ENCODE measurements at places on chromosomes 4 and X.
A peak's percentile ranks its signal among the peaks of the same experiment; 100 is the strongest.

- DNase-seq = no peak
These were observed 693.7 kb downstream of the PCDH18 start for GRCh38 chr4:136838607-136839006.

GRCh38 chrX:91331476-91331875 is 103.2 kb upstream of the PABPC5 start:
- DNase-seq = peak; percentile 89

- DNase-seq = no peak
These were observed 47.5 kb upstream of the PDLIM3 start for GRCh38 chr4:185582651-185583400.

GRCh38 chr4:108774809-108775530 is 12.1 kb upstream of the ETNPPL start:
- peak; percentile 89 for DNase-seq

GRCh38 chr4:67549123-67549522 is 3.8 kb upstream of the CENPC start:
- peak; percentile 21 for DNase-seq

DNA sequence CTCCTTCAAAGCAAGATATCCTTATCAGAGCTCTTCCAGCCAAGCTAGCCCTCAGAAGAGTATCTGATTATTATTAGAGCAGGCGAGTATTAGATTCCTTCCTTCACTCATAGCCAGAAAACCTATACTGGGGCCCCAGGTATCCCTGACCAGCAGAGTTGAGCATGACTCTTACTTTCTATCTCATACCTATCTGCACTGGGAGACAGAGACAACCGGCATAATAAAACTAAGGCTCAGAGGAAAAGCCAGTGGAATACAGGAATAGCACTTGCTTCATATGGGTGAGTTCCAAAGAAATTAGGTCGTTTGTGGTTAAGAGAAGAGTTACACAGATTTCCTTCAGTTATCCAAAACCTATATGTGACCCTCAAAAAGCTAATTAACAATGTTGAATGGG is 41.8 kb upstream of the COX7B2 start:
- no peak for DNase-seq

GRCh38 chr4:31539284-31540069 is 819.3 kb downstream of the PCDH7 start:
- DNase-seq = peak; percentile 17

DNA sequence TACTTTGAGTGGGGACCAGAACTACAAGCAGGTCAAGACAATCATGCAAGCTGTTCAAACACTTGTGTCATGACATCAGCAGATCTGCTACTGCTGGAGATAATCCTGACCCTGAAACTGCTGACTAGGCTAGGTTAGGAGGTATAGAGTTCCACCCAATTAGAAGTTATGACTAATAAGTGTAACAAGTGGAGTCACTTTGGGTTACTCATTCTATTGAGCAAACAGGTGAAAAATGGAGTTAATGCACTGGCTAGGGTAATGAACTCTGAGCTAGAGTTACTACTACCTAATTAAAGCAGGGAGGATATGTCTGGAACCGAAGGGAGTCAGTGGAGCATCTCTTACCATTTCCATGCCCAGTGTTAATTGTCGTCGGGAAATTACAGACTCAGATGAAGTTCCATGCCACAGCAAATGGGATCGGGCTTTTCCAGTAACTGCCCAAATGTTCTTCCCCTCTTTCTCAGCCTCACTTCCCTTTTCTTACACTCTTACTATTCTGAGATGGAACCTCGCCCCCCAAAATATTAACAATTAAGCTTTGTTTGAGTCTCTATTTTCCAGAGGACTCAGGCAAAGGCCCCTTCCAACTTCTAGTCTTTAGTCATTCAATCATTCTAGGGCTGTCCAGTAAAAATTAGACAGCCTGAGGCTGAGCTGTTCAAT is 19.8 kb upstream of the MANBA start:
- no peak for DNase-seq

- no peak for DNase-seq
These were observed 1.3 kb downstream of the SLC6A8 start for GRCh38 chrX:153688911-153689590.

DNA sequence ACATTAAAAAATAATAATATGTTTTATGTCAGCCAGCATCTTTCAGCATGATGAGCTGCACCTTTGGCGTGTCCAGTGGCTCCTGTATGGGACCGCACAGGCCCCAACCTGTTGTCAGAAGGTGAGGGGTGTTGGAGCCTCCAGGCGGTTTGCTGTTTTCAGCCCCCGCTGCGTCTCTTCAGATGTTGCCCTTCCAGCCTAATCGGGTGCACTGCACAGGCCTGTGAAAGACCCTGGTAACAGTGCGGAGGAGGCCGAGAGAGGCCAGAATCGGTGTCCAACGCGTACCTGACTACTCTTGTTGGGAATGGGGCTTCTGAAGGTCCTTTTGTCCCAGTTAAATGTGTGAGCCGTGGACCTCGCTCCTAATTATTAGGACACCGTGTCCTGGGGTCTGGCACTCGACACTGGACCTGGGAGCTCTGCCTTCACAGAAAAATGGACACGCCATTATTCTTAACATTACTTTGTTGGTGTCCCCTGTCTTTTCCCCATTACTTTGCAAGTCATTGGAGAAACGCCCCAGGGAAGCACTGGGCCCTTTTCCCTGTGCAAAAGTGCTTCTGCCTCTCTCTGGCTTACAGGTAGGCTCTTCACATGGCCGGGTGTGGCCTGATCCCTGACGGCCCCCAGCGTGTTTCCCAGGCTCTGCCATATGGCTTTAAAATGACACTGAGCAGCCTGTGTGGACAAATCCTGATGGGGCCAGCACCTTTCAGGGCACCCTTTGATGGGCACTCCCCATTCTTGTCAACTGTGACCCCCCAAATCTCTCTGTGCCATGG is 51.2 kb downstream of the TBC1D14 start:
- no peak for DNase-seq

DNA sequence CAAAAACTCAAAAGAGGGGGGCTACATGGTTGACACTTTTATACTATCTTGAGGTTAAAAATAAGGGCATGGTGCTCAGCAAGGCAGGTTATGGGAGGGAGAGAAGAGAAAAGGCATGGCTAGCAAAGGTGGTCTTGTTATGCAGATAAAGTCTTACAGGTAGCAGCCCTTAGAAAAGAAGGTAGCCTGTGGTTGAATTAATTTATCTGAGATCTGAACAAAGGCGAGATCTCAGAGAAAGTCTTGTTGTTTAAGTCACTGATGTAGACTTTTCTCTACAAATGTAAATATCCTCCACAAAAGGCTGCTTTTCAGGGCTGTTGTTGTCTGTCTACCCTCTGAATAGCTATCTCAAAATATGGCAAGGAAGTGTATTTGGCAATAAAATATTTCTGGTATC is 1250.4 kb downstream of the PCDH18 start:
- no peak for DNase-seq

- no peak for DNase-seq
These were observed 516 bp upstream of the COX18 start for GRCh38 chr4:73070074-73070390.

- peak; percentile 10 for DNase-seq
These were observed 1090.7 kb downstream of the FAT4 start for GRCh38 chr4:126405369-126405982.

DNA sequence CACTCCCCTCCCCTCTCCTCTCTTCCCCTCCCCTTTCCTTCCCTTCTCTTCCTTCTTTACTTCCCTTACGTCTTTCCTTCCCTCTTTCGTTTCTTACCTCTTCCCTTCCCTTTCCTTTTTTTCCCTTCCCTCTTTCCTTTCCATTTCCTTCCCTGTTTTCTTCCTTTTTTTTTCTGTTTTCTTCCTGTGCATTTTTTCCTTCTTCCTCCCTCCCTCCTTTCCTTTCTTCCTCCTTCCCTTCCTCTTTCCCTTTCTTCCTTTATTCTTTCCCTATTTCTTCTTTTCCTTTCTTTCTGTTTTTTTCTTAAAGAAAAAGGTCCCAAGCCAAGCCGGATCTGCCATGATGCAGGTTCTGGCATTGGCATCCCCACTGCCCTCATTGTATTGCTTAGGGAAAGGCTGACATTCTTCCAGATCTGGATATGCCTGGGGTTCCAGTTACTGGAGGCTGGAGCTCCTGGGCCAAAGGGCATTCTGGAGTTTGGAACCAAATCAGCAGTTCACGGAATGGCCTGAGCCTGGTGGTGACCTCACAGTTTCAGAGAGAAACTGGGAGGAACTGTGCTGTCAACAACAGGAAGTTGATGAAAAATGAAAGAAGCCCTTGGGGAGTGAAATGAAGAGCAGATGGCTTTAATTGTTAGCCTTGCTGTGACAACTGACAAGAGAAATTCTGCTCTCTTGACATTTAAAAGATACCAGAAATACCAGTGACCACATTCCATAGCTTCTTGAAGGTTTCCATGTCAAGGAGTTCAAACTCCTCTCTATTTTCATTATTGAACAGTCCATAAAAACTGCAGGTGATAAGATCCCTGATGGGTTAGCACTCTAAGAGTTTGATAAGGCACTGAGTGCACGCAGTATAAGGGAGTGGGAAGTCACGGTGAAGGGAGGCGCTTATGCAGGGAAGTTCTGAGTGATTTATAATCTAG is 622.1 kb downstream of the SPRY1 start:
- no peak for DNase-seq

GRCh38 chr4:159722052-159722451 is 619.2 kb downstream of the RAPGEF2 start:
- DNase-seq = no peak

GRCh38 chr4:47669946-47670345 is 167.9 kb downstream of the CORIN start:
- no peak for DNase-seq

DNA sequence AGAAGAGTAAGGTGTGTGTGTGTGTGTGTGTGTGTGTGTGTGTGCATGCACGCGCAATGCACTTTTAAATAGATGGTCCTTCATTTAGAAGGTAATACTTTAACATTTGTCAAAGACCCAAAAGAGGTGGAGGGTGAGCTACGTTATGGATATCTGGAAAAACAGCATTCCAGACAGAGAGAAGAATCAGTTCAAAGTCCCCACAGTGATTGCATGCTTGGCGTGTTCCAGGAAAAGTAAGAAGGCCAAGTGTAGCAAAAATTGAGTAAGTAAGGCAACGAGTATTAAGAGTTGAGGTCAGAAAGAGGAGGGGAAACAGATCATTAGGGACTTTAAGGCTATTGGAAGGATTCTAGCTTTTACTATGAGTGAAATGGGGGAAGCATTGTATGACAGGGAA is 21.9 kb upstream of the GABRE start:
- DNase-seq = no peak

DNA sequence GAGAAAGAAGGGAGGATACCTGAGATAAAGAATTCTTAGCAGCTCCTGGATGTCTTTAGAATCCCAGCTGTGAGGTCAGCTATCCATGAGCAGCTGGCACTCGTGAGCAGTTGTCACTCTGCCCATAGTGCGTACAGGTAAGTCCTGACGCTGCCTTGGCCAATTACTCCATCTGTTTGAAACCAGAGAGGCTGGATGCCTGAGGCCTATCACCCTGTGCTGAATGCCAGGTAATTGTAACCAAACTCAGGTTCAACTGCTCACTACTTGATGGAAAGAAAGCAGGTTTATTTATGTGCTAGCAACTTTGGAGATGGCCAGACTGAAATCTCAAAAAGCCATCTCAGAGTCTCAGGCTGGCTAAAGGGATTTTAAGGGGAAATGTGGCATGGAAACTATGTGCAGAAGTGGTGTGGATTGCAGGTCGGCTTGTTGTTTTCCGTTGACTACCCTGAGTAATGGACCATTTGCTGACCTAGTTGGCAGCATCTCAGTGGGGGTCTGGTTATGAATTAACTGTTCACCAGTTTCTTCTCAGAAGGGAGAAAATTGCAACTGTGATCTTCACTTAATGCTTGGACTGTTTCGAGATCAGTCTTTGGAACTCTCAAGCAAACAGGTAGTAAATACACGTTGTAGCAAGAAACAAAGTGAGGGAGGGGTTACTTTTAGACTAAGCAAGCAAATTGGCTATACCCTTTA is 1614.0 kb upstream of the PCDH10 start:
- peak; percentile 49 for DNase-seq

DNA sequence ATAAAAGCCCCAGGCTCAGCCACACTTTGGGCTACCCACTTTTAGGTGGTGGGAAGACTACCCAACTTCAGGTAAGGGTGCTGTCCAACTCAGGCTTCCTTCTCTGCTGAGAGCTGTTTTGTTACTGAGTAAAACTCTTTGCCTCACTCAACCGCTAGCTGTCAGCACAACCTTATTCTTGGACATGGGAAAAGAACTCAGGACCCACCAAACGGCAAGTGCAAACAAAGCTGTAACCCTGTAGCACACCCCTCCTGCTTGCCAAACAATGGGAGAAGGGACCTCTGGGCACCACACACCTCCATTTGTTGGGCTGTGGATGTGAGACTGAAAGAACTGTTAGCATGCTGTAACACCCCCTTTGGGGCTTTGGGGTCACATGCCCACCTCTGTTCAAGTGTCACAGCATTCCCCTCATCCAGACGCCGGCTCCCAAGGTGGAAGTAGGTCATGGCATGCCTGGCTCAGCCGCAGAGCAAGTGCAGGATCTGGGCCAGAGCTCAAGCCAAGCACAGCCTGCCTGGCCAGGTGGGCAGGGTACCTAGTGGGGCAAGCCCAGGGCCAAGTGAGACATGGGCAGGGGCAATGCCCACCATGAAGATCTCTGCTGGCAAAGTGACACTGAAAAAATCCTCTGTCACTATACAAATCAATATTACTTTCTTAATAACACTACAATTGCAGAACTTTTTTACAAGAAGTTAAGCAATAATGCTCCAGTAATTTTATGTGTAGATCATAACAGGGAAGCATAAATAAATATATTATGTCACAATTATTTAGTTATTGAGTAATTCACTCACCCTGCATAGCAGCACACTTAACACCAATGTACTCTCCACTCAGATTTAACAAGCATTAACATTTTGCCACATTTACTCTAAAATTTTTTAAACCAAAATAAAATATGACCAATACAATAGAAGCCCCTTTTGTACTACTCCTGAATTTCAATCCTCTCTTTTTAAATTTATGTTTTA is 107.2 kb downstream of the TBCK start:
- DNase-seq = no peak

GRCh38 chr4:173189117-173189693 is 20.6 kb downstream of the GALNT7 start:
- no peak for DNase-seq

DNA sequence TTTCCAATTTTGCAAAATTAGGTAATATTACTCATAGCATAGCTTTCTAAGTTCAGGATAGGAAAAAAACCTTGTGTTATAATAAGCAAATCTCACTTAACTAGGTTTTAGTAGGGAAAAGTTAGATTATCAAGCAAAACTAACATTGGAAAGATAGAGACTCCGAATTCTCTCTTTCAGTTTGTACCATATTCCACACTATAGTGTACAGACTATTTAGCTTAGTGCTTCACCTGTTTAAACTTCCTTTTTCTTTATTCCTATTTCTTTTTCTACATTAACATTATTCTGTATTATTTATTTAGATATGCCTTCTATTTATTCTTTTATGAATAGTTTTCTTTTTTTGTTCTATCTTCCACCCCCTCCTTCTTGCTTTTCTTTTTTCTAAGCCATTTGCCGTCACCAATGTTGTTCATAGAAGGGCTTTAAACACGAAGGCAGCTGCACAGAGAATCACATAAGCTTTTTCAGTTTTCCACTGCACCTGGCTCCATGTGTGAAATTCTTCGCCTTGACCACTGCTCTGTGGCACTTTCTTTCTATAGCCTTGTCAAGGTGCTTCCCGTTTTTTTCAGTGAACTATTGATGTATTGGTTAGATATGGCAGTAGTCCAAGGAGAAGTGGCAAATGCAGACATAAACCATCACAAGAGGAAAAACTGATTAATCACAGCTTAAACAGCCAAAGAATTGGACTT is 8.5 kb downstream of the PCDH10 start:
- DNase-seq = no peak
